ENCODE measurements at places on chromosomes 16 and 17.
A peak's percentile ranks its signal among the peaks of the same experiment; 100 is the strongest.

DNA sequence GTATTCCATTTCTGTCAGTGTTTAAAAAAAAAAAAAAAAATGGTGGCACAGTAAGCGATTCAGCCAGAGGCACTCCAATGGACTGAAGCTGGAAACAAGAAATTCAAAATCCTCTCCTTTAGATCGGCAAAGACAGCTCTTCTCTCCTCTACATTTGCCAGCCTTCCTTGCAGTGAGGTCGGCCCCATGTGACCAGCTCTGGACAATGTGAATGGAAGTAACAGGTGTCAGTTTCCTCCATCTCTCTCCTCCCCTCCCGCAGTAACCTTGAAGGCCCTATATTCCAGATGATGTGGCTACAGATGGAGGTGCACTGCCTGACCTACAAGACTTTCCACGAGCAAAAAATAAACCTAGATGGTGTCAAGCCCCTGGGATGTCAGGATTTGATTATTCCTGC is 15.0 kb downstream of the CUEDC1 start:
- peak; percentile 55 for DNase-seq

- DNase-seq = peak; percentile 86
Measured at GRCh38 chr17:31095236-31096105, 694 bp downstream of the NF1 start.

GRCh38 chr17:41792845-41793783 is 6.6 kb upstream of the JUP start:
- no peak for DNase-seq

GRCh38 chr17:29557085-29557738 is 9.6 kb downstream of the ABHD15 start:
- no peak for DNase-seq

DNA sequence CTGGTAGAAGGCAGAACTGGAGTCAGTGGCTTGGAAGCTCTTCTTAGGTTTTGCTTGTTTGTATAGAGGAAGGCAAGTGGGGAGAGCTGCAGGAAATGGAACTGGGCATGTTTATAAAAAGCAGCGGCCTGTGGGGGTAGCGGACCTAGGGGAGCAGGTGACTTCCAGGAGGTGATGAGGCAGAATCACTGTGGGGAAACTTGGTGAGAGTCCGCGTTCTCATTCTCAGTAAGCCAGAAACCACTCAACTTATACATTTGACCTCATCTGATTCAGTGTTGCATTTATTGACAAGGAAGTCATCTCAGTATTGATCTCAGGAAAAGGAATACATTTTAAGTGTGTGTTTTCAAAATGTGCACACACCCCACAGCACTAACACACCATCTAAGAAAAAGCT is 299.8 kb downstream of the CNTNAP4 start:
- peak; percentile 31 for DNase-seq
